ENCODE measurements at places on chromosomes 3 and 15.

- DNase-seq = no peak
Measured at GRCh38 chr3:30114918-30115317, 491.5 kb upstream of the TGFBR2 start.

- no peak for DNase-seq
Measured at GRCh38 chr3:147705651-147706051, 296.5 kb downstream of the ZIC1 start.

GRCh38 chr3:189282741-189283140 lies 111.0 kb downstream of the TPRG1 start:
- DNase-seq = no peak

DNA sequence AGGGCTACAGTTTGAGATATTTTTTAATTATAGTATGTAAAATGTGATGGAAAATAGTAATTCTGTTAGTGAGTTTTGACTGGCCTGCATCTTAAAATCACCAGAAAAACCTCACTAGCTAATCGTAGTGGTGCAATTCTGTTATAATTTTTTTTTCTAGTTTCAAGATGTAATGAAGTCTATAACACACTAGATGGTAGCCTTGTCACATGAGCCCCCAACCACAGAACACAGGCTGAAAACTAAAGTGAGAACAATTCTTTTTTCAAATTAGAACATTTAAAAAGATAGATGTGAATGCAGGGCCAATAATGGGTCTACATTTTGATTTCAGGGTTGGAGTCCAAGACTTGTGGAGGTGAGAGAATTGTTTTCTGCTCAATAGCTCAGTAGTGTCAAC lies 83.3 kb upstream of the KCNH8 start:
- DNase-seq = no peak

GRCh38 chr15:83289160-83289559 lies 4.7 kb upstream of the BNC1 start:
- no peak for DNase-seq

GRCh38 chr3:186798239-186798874 lies 7.9 kb downstream of the RFC4 start:
- DNase-seq = no peak

DNA sequence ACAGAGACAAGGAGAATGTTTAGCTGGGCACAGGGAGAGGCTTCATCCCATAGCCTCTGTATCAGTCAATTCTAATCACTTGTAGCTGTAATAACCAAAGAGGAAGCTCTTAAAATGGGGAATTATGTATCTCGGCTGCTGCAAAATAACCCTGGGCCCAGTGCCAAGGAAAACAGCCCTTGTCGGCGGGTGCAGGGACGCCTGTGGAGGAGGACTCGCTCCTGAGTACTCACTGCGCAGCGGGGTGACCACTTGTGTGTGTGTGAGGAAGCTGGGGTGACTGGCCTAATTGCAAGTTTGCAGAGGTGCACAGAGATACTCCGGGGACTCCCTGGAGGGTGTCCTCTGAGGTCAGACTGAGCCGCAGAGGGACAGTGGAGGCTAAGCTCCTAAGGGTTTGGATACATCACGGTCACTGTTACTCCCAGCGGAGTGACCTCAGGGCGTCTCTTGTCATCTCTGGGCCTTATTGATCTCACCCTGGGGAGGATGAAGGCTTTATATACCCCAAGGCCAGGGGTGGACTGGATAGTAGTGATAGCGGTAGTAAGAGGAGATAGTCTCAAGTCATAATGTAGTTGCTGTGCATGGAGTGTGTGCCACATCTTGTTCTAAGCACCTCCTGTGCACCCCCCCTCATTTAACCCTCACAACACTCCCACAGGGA lies 37.2 kb downstream of the SLC6A6 start:
- DNase-seq = no peak

- DNase-seq = no peak
Measured at GRCh38 chr3:145807990-145808389, 353.0 kb downstream of the PLOD2 start.

DNA sequence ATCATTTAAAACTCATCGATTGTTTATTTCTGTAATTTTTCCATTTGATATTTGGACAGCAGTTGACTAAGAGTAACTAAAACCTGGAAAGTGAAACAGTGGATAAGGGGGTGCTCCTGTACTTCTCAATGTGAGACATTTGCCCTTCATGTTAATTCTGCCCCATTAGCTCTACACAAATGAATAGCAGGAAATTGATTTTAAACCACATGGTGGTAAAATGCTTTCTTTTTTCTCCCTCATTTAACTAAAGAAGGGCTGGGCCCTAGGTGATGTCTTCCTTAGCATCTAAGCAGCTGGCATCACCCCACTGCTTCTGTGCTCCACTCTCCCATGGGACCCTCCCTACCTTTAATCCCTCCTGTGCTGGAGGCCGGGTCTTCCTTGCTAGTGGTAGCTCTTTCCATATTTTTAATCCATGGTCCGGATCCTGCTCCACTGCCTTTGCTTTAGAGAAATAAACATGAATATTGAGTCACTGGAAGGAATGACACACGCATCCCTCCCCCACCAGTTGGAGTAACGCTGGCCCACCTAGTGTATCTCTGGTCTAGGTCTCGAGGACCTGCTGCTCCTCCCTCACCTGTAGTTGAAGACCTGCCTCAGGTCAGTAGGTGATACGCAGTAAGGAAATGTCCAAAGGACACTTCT lies 30.2 kb upstream of the LAMP3 start:
- no peak for DNase-seq

- no peak for DNase-seq
Measured at GRCh38 chr3:186705882-186706780, 11.0 kb upstream of the KNG1 start.

DNA sequence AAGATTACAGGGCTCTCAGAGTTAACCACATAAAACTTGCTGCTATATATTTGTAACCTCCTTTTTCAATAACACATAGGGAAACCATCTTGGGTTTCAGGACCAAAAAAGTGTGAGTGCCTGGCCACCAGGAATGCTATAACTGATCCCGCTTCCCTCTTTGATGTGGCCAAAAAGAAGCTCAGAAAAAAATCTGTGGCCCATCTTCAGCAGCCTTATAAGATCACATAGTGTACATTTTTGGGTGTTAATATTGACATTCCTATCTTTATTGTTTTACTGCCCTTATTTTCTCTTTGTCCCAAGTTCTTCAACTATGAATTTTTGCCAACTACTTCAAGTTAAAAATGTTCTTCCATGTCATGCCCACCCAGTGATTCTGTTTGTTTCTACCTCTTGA lies 102.8 kb downstream of the LIPC start:
- no peak for DNase-seq

DNA sequence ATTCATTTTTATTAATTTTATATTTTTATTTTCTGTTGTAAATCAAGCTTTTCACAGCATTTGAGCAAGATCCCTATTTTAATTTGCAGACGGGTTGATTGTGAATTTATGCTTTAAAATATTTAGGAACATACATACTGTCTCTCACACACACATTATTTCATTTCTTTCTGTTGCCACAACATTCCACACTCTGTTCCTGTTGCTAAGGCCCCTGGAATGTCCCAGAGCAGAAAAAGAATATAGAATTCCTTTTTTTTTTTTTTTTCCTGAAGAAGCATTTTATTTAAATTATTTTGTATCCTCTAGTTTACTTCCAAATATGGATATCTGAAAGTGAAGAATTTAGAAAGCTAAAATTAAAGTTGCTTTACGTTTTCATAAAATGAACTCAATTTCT lies 36.8 kb upstream of the SCAANT1 start:
- no peak for DNase-seq

DNA sequence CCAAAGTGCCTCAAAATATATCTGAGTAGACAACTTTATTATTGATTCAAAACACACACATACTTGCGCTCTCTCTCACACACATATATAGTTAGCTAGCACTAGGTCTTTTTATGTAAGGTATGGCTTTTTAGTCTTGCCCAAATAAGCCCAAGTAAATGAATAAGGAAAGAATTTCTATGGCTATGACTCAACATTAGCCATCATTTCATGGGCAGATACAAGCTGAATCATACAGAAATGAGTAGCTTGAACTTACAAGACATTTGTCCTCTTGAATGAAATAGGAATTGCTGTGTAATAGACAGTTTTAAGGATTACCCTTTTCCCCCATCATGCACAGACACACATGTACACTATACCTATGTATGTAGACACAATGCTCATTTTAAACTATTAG lies 4.9 kb downstream of the CADPS start:
- DNase-seq = no peak

DNA sequence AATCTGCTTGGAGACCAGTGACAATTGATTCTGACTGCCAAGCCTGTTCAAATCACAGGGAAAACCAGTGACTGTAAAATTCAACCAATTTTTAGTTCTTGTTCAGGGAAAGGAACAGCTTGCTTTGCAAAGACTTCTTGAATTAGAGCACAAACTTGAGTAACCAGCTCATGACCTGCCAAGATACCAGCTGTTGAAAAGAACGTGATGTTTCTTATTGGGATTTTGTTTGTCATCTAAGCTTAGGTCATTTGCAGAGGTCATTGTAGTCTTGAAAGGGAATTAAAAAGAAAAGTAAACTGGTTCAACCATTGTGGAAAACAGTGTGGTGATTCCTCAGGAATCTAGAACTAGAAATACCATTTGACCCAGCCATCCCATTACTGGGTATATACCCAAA lies 428.2 kb downstream of the GRM7 start:
- no peak for DNase-seq

DNA sequence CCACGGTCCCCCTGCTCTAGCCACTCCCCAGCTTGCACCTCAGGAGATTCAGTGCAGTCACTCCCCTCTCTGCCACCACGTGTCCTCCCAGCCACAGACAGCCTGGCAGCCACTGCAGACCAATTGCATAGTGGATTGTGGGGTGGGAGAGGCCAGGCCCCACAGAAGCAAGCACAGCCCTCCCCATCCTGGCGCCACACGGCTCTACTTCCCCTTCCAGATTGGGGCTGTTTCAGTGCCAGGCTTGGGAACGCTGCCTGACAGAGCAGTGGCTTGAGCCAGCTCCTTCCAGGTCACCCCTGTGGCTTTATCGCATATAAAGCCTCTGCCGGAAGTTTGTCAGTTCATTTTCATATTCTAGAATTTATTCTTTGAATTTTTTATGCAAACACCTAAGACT lies 90.7 kb downstream of the TMEM266 start:
- DNase-seq = no peak

- no peak for DNase-seq
Measured at GRCh38 chr3:184786280-184786941, 25.6 kb upstream of the VPS8 start.

DNA sequence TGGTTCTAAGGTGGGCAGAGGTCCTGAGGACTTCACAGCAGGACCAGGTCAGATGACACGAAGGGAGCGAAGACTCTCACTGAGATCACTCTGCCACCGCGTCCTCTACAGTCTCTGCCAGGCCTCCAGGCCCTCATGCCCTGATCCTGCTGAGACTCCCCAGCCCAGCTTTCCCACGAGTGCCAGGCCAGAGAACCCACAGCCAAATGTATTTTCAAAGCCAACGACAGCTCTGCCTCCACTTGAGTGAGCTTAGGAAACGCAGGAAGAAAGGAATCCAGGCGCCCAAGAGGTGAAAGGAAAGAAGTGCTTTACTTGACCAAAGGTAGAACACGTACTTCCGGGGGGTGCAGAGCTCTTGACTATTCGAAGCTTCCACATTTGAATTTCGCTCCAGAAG lies 275.0 kb downstream of the XXYLT1 start:
- no peak for DNase-seq

DNA sequence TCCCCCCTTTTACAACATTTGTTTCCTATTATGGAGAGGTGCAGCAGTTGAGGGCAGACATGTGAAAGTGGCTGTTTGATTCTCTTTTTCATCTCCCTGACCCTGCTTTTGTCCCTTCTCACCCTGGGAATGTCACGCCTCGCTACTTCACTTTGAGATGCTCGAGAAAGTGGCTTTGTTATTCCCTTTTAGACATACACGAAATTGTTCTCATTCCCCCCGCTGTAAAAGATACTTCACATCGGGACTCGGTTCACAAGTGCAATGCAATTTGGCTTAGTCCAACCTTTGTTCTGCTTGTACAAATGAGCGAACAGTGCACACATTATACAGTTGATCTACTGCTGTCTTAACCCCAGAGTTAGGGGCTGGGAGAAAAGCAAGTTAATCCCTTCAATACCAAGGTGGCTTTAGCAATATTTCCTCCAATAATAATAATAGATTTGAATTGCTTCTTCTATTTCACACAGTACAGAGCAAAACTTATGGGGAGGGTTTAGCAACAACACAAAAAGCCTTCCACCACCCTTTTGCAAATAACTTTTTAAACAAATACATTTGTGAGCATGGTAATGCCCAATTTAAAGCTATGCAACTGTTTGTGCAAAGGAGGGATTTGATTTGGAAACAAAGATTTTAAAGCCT lies 5.7 kb upstream of the FOXB1 start:
- DNase-seq = no peak

DNA sequence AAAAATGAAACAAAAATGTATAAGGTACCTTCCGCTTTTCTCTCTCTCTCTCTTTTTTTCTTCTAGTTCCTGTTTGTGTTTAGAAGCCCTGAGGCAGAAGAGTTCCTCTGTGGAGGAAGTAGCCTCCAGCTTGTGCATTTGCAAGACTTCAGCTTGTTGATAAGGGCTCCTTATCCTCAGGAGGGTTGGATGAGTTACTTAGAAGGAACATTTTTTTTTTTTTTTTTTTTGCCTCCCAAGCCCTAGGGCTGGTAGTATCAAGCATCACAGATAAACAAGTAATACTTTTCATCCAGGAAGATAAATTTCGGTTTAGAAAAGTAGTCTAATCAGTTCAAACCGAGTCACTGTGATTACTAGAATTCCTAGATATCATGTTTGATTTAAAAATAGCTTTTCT lies 91.0 kb upstream of the CBLB start:
- DNase-seq = no peak

- DNase-seq = no peak
Measured at GRCh38 chr3:120503727-120504616, 53.2 kb upstream of the FSTL1 start.

- no peak for DNase-seq
Measured at GRCh38 chr15:40595219-40595618, 1.2 kb downstream of the KNL1 start.

DNA sequence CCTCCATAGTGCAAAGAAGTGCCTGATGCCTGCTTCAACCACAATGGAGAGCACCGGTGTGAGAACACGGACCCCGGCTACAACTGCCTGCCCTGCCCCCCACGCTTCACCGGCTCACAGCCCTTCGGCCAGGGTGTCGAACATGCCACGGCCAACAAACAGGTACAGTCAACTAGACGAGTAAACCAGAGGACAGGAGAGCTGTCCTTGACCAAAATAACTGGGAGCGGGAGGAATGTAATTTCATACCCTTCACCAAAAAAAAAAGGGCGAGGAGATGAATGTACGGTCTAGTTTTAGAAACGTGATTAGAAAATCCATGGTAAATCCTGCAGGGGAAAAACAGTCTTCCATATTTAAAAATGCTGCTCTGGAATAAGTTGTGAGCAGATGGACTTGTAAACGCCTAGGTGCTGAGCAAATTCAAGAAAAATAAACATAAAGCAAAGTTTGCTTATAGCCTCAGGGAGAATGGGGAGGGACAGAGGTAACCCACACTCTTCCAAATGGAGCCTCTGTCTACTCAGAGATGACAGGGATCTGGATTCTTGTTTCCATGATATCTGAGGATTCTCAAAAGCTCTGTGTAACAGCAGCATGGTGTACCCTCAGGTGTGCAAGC lies 8.4 kb downstream of the THBS1 start:
- no peak for DNase-seq

GRCh38 chr3:188900421-188900951 lies 271.3 kb upstream of the TPRG1 start:
- no peak for DNase-seq

- DNase-seq = no peak
Measured at GRCh38 chr15:80396096-80396495, 8.1 kb upstream of the ARNT2 start.

GRCh38 chr3:10599017-10599416 lies 93.6 kb upstream of the ATP2B2 start:
- DNase-seq = no peak

Data from stimulated activated CD8-positive, alpha-beta memory T cell treated with anti-CD3 and anti-CD28 coated beads, Interleukin-4, amount 100 ng/mL, for 4 hours (primary cell).